ENCODE measurements at places on chromosomes 5 and 9. TPM values are rescaled to one million over a fixed set of nuclear protein-coding genes. Genes with fewer than 3 reads are reported as not detected.

SPINK6 gene
- total RNA-seq: not detected

DNA sequence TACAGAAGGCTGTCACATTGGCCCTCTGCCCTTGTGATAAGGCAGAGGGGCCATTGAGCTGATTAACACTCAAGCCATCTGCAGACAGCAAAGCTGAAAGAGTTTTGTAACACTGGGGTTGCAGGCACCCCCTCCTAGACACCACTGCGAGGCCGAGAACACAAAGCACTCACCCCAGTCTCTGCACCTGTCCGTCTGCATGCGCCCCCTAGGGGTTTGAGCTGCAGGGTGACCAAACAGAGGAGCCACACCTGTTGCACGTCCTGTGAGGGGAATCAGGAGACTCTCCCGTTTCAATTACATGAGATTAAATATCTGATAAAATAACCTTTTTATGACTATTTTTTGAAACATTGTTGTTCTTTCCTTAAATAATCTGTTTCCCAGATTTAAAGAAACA, 1180.4 kb downstream of the CDH9 start:
- DNase-seq: no peak

- no peak for DNase-seq
Observed at GRCh38 chr5:39164016-39164415, 55.3 kb downstream of the FYB1 start.

- DNase-seq: no peak
Observed at GRCh38 chr5:177098120-177098469, 11.4 kb downstream of the FGFR4 start.

TMEM174 gene
- total RNA-seq: not detected

- DNase-seq: no peak
Observed at GRCh38 chr5:65926893-65927292, 518 bp downstream of the ERBIN start.

DNA sequence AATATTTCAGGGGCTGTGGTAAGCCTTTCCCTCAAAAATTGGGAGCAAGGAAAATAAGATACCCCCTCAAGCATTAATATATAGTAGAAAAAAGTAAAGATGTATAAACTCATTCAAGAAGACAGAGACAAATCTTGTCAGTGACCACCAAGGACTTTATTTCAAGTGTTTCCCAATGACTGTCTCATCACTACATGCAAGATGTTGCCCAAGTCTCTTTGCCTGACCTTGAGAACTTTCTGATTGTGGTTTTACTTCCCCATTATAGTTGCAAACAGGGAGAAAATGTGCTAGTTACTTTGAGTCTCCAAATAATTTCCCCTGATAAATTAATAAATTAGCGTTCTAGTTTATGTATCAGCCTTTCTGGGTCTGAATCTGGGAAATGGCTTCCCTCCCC, 4.0 kb upstream of the SLC46A2 start:
- no peak for DNase-seq

IL17B gene
- not detected for total RNA-seq

GRCh38 chr9:20217596-20217995, 404.7 kb downstream of the MLLT3 start:
- no peak for DNase-seq

TAF11L5 gene
- not detected for total RNA-seq

- no peak for DNase-seq
Observed at GRCh38 chr9:4489919-4490704, at the start of gene SLC1A1. Gene SLC1A1 (plus strand): TSS chr9:4490468. CDS start chr9:4490680, 212 bp downstream.

Data from kidney epithelial cell (primary cell).